Hematopoietic multipotent progenitor cell treated with erythropoietin and hydrocortisone succinate and interleukin-3 and kit ligand, for 15 days (in vitro differentiated cells): ENCODE measurements at places on chromosomes 5 and 9.

- no peak for DNase-seq
These were observed 4.8 kb downstream of the TTF1 start for GRCh38 chr9:132401824-132402223.

DNA sequence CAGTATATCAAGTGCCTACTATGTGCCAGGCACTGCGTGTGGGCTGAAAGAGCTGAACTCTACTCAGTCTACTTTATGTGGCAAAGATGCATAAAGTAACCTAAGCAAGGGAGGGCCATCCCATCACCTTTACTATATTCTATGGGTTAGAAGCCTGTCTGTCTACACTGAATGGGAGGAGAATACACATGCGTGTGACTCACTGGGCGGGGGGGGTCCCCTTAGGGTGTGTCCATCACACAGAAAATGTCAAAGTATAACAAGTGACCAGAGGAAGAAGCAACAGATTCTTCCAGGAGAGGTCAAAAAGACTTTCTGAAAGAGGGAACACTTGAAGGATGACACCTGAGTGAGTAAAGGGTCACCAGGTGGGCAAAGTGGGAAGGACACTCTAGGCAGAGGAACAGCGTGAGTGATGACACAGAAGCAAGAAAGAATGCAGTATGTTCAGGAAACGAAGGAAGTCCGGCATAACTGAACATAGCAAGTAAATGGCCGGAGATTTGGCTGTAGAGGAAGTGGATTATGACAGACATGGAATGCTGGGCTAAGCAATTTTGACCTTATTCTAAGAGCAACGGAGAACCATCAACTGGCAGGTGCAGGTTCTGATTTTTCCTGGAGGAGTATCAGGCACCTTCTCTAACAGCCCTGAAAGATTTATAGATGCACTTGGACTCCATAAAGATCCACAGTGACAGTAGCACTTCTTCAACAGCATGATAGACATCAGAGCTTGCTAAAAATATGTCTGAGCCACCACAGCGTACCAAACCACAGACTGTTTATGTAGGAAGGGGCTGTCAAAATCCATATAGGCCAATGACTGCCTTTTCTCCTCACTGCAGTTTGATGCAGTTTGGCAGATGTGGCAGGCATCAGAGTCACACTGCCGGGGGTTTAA is 8.0 kb upstream of the WHRN start:
- no peak for DNase-seq

GRCh38 chr9:84068872-84069271 is 88.3 kb downstream of the RMI1 start:
- DNase-seq: no peak

DNA sequence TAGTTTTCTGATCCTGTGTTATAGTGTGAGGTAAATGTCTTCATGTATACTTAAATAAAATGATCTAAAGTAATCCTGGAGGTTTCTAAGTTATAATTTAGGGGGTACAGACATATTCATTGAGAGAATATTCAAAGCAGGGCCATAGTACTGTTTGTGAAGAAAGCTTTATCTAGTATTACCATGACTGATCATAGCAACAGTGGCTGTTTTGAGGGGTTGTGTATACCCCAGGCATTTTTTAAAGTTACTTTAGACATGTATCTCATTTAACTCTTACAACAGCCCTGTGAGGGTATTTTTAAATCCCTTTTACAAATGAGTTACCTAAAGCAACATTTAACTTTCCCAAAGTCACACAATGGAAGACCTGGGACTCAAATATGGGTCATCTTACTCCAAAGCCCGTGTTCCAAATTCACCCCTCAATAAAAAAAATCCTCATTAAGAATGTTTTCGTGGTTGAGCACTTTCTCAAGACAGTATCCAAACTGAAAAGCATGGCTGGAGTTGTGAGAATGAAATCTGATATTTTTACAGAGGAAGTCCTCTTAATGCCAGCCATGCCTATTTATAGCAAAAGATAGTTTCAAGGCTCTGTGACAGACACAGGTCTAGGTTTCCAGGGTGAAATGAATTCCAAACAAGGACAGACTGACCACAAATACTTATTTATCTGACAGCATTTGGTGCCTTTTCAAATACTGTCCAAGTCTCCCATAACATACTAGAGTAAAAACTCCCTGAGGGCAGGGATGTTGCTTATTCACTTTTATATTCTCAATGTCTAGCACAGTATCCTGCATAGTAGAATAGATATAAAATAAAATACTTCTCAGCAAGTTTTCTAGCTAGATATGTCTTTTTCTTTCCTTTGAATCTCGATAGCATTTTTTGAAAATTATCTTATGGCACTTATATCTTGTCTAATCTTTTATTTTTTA is 10.4 kb downstream of the STOM start:
- peak; percentile 40 for DNase-seq

DNA sequence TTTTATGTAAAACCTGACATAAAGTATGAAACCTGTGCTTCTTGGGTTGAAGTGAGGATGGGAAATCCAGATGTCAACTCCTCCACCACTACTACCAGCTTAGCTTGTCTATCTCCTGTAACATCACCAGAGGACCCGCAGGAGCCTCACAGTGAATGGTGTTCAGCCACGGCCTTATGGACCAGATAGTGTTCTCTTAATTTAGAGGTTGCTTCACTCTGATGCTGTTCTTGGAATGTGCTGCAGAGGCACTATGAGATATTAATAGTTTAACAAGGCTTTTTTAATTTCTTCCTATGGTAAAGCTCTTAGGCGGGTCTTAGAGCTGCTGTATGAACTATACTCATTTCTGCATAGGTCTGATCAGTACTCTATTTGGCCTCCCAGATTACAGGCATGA is 27.9 kb downstream of the NFX1 start:
- DNase-seq: no peak

DNA sequence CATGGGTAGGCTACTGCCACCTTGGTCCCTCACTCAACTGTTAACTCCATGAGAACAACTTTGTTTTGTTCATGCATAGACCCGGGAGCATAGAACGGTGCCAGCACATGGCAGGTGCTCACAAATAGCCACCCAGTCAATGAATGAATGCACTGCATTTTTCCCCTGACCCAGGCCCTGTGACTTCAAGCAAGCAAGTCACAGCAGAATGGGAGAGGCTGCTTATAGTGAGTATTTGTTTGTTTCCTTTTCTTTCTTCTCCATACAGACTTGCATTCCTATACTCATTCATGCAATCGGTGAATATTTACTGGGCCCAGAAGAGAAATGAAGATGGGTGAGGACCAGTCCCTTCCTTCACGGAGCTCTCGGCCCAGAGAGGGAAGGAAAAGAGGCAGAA is 62.0 kb downstream of the SHB start:
- no peak for DNase-seq

DNA sequence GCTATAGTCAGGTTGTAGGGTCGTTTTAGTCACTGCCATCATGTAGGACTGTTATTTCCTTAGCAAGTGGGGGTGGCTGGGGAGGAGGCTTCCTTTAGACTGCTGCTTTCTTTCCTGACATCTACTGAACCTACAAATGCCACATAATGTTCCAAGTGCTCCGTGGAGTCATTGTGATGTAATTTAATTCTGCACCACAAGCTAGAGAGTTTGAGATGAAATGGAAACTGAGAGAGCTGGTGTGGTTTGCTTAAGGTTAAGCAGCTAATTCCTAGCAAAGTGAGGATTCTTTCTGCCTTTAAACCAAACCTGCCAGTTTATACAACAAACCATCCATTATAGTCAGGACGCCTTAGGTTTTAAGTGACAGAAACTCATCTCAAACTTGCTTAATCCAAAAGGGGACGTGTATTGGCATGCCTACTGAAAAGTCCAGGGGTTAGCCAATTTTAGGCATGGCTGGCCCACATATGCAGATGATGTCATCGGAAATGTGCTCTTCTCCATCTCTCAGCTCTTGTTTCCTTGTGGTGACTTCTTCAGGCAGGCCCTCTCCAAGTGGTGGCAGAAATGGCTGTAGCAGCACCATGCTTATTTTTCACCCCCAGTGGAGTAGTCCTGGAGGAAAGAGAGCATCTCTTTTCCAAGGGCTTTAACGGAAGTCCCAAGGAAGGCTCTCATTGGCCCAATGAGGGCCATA is 30.5 kb downstream of the ZNF618 start:
- DNase-seq: no peak

GRCh38 chr9:95920017-95920416 is 44.5 kb downstream of the ERCC6L2 start:
- DNase-seq: no peak

- DNase-seq: no peak
These were observed 369.5 kb downstream of the ARL15 start for GRCh38 chr5:53940921-53941320.

- DNase-seq: no peak
These were observed 90.2 kb upstream of the BOD1 start for GRCh38 chr5:173706700-173707099.

DNA sequence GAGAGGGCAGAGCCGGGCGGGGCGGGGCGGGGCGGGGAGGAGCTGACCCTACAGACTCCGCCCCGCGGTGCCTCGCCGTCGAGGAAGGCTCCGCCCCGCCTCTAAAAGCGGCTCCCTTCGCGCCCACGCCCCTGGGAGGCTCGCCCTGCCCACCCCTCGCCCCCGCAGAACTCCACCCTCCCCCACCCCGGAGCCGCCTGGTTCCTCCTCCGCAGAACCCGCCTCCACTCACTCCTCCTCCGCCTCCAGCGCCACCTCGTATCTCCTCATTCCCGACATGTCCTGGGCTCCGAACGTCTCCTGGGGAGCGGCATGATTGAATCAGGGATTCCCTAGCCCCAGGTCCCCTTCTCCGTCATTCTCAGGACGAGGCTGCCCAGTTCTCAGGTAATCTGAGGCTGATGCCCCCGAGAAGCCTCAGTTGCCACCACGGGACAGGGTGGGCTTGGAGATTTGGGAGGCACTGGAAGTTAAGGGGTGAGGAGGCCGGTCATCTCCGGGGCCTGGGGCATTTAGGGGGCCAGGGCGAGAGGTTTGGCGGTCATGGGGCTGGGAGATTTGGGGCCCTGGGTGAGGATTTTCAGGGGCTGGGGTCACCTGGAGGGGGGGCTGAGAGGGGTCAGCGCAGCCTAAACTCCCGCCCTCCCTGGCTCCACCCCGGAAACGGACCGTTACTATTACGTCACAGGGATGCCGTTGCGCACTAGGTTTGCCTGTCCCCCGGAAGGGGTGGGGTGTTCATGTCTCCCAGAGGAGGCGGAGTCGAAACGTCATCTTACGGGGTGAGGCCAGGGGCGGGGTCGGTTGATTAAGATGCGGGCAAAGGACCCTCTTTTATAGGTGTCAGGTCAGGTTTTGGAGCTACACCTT is 3.2 kb upstream of the CCL27 start:
- DNase-seq: peak; percentile 93

DNA sequence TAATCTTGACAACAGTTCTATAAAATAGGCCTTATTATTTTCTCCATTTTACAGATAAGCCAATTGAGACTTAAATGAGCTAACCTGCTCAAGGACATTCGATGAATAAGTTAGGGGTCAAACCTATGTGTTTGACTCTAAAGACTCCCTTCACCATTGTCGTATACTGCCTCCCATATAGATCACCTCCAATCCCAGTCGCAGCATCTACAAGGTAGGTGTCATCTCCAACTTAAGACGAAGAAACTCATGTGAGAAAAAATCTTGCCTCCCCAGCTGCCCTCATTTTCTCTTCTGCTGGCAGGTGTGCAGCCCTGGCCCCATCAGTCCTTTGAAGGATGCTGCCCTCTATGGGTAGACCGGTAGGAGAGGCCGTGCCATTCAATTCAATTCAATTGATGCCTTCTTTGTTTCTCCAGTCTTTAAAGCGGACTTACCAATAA is 75.2 kb upstream of the SMARCA2 start:
- peak; percentile 5 for DNase-seq

GRCh38 chr5:108521841-108522506 is 140.1 kb upstream of the FBXL17 start:
- peak; percentile 26 for DNase-seq

GRCh38 chr5:23703940-23704855 is 196.8 kb downstream of the PRDM9 start:
- no peak for DNase-seq

- no peak for DNase-seq
These were observed 445.9 kb downstream of the CHSY3 start for GRCh38 chr5:130350131-130350530.

DNA sequence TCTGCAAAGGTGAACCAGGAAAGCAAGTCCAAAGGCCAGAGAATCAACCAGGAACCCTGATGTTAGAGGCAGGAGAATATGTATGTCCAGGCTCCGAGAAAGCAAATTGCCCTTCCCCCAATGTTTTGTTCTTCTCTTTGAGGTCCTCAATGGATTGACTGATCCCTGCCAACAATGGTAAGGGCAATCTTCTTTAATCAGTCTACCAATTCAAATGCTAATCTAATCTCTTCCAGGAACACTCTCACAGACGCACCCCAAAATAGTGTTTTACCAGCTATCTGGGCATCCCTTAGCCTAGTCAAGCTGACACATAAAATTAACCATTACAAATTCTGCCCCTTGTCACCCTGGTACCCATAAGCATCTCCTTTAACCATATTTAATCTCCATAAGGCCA is 398.0 kb downstream of the RAB3C start:
- DNase-seq: no peak

DNA sequence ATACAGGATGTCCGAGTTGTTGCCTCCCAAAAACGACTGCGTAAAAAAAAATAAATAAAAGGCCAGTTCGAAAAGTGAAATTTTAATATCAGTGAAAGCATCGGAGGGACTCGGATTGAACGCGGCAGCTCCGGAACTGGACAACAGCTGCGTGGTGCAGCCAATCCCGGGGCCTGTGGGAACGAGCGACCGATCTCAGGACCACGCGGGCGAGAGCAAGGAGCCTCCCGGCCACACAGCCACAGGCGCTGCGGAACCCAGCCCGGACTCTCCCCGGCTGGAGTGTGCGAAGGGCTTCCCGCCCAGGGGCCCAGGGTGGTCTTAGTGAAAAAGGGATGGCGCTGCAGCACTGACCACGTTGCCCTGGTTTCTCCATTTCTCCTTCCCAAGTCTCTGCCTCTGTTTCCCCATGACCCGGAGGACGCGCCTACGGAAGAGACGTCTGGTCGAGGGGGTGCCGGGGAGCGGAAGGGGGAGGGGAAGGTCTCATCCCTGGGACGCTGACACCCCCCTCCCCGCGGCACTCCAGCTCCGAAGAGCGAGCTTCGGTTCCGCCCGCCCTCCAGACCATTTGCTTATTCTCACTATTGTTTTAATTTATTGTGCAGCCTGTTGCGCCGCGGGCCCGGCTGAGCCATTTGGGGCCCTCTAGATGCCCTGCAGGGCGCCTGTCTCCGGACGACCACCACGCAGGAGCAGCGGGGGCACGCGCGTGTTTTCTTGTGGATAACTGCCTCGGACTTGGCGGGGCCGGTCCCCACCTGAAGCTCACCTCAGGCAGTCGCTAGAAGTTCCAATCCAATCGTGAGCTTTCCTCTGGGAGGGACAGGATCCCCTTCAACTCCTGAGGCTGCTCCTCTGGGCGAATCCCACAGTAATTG is 303.0 kb downstream of the PARP8 start:
- DNase-seq: no peak
